Adrenal gland (tissue), 19 donors: ENCODE measurements at places on chromosomes 7 and 10. TPM values are rescaled to one million over a fixed set of nuclear protein-coding genes. Genes with fewer than 3 reads are reported as not detected.

The RNF32 gene
- 2.0 TPM for polyA plus RNA-seq

The CPA2 gene
- polyA plus RNA-seq = 0.56 TPM

The GIMAP7 gene
- 17.6 TPM for polyA plus RNA-seq

The ACHE gene
- polyA plus RNA-seq = 1.2 TPM

The TFEC gene
- 2.6 TPM for polyA plus RNA-seq
